AG20443 (cell line): ENCODE measurements at places on chromosomes 6 and 20.

DNA sequence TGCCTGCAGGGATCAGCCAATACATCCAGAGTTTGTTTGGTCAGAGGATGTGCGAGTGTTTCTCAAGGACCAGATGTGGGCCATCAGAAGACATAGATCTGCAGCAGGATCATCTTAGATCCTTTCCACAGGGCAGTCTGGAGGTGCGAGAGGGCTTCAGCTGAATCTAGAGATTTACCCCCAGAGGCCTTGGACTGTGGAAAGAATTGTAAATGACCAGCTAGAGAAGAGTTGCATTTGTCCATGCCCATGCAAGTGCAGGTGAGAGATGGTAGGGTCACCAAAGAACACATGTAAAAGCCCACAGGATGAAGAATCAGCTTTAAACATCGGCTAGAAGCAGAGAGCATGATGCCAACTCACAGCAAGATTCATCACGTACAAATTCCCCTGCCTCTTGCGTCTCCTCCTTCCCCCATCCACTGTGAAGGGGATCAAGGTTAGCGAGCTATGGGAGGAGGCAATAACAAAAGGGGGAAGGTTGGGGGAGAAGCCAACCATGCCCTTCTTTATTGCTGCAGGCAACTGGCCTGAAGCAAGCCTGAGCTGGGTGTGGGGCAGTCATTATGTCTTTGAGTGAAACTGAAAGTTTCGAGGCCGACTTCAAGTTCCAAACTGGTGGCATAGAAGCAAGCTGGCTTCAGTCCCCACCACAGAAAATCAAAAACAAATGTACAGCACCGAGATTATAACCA lies 83.5 kb downstream of the SCML4 start:
- DNase-seq, result peak; percentile 41

- DNase-seq, result no peak
Measured at GRCh38 chr20:58744836-58745235, 52.2 kb downstream of the NPEPL1 start.

DNA sequence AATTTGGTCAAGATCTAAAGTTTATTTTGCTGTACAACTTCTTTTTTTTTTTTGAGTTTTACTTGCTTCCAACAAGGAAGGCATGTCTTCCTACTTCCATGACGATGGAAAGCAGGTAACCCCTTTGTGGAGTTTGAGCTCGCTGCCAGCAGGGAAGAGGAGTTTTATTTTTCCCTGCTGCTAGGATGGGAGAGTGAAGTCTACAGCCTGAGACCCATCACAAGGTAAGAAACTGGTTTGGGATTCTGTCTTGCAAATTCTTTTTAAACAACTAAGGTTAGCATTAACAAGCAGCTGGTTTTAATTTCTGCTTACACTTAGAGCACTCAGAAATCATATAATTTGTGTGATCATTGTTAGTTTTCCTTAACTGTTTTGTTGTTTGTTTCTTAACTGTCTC lies 108.0 kb upstream of the MAP3K4 start:
- no peak for DNase-seq

DNA sequence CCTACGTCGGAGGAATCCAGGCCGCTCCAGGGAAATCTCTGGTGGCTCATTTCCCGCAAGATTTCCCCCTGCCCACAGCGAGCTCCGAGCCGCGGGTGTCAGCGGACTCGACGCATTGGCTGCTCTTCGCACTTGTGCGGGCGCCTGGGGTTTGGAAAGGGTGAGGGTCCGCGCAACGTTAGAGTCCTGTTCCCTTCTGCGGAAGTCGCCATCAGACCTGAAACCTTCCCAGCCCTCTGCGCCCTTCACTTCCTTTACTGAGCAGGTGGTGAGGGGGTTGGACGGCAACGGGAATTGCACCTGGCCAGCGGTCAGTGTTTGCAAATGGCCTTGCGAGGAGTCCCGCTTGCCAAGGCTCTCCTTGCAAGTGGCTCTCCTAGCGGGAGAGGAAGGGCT lies 8.4 kb downstream of the PAX1 start:
- no peak for DNase-seq
